SIG-M5 (cell line): ENCODE measurements at places on chromosomes 5 and 9.

DNA sequence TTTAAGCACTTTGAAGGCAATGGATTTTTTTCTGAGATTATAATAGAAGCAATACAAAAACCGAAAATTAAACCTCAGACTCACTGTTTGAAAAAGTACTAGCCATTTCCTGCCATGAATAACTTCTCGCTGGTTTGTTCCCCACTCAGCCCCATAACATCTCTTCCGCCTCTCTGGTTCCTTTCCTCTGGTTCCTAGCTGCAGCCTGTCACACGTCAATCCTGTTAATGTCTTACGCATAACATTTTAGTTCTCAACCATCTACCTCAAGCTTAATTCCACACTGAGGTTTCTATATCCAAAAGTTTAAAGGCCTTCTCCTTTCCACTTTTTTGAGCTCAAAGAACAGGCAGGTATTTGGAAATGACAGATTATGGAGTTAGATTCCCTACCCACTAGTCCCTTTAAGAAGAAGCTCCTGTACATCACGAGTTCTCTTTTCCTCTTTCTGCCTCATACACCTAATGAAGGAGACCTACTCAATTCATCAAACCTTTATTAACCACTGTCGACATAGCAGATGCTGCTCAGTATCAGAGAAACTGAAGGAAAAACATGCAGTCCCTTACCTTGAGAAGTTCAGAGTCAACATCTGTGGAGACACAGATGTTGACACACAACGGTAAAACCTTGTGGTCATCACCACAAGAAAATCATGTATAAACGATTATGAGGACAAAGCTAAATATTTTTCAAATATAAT, 243.0 kb upstream of the PTGER4 start:
- no peak for DNase-seq

DNA sequence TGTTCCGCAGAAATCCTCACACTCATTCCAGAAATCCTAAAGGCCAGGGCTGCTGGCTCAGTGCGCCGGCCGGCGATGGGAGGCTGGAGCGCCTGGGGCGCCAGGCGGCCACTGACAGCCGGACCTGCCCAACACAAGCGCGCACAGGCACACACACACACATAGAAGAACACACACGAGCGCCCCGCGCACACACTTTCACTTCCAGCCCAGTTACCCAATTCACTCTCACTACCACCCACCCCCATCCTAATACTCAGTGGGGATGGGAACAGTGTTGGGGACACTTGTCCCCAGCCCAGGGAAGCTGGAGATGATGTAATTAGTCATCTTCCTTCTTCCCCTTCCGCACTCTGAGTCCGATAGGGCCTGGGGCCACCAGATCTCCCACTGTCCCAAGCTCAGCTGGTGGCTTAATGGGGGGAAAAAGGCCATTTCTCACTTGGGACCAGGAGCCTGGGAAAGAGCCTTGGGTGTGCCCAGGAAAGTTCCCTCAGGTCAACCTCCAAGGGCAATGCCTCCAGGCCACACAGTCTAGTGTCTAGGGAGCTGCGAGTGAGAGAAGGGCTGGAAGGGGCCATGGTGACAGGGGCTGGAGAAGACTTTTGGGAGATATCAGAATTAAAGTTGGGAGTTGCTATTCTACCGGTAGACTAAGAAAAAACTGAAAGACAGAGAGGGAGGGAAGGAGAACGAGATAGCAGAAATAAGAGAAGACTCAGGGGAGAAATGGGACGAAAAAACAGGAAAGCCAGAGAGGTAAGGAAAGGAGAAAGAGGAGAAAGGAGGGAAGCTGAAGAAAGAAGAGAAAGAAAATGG, 1.7 kb downstream of the EBF1 start:
- DNase-seq, result no peak

GRCh38 chr5:113336975-113337374, 97.8 kb downstream of the TSSK1B start:
- no peak for DNase-seq

DNA sequence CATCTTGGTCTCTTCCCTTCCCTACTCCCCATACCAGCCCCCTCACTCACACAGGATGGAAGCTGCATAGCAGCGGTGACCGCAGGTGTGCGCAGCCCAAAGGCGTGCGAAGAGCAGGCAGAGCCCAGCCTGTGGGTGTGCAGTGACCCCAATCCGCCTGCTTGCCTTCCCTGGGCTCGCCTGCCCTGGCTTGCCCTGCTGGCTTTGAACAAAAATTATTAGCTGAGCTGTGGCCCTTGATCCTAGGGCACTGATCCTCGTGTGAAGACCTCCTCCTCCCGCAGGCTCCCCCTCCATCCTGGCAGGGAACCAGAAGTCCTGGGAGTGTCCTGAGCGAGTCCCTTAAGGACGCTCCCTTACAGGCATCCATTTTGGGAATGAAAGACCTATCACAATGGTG, 31.9 kb downstream of the MORN5 start:
- DNase-seq, result no peak

DNA sequence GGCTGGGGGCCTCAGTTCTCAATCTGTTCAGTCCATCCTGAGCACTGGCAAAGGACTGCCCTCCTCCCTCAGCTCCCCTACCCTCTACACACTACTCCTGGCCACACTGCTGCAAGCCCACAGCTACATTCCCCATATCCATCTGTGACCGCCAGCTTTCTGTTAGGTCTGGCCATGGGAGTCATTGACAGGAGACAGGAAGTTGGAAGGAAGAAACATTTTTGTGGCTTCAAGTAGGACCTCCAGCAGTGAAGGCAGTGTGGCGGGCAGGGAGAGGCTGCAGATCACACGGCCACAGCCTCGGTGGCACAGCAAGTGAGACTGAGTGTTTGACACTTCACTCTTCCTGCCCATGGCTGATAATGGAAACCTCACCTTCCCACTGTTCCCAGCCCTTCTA, 55.9 kb downstream of the SECISBP2 start:
- no peak for DNase-seq
